ENCODE measurements at places on chromosomes 6 and 20.

DNA sequence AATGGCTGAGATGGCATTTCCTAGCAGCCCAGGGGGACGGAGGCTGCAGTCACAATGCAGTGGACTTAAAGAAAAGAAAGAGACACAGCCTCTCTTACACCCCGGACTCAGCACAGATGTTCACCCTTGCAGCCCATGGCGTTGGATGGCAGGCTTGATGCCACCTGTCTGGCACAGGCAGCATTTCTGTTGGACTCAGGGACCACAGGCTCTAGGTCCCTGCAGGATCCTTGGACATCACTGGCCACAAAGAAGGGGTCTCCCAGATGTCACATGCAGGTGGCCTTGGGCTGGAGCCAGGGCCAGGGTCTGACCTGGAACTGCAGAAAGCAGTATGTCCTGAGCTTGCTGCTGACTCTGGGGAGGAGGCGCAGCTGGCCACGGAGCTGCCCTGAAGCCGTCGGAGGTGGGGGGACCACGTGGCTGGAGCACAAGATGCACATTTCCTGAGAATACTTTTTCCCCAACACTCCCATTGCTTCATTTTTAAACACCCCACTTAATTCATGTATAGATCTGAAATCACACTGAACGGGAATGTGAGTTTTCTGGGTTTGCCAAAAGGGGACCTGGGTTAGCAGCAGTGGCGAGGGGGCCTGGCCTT is 102.3 kb upstream of the SULF2 start:
- no peak for DNase-seq

DNA sequence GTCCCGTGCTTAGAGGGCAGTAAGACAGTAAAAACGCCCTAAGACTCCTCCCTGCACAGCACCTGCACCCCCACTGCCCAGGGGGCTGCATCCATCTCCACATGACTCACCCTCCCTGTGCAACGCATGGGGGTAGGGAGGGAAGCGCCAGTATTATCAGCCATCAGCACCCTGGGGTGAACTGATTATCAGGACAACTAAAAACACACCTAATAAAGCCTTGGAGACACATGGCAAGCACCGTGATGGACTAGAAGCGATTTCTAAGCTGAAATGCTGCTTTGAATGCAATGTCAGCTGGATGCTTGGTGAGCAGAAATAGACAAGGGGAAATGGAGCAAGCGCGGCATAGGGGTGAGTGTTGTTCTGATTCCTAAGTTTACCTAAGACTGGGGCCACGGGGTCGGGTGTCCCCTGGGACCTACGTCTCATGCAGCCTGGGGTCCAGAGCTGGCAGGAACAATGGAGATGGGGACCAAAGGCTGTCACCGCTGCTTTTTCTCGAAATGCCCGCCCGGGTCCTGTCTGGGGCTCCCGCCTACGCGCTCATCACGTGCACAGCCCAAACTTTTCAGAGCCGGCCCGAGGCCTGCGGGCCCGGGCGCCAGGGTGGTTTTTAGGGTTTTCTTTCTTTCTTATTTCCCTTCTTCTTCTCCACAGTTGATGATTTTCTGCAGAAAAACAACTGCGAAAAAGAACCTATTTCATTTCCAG is 702 bp upstream of the TNFAIP3 start:
- DNase-seq: no peak

DNA sequence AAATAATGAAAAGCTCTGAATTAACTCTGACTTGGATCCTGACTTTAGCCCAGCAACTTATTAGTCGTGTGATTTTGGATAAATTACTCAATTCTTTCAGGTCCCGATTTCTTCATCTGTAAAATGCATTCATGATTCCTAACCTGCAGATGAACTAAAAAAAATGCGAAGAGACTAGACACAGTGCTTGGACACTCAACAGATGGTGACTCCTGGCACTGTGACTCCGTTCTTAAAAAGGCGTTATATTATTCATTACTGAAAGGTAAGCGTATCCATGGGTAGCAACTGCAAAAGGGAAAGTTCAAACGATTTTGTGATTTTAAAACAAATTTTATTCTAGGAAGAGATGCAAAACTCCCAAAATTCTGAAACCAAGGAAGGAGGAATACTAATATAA is 226.3 kb downstream of the KIF16B start:
- DNase-seq: no peak

DNA sequence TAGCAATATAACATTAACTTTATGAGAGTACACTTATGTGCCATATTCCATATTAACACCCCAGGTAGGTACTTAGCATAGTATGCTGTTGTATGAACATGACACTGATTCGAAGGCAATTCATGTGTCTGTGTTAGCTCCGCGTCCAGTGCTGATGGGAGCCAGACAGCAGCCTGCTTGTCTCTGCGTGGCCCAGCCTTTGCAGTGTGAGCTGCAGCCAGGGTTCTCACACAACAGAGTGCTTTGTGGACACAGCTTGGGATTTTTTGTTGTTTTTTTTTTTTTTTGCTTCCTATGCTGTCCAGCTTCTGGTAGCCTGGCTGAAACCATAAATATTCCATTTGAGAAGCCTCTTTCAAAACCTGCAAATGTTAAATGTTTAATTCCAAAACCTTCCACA is 350.9 kb downstream of the SMOC2 start:
- no peak for DNase-seq

- no peak for DNase-seq
These were observed 19.4 kb upstream of the RCAN2 start for GRCh38 chr6:46510651-46511050.

Measured in fibroblast of skin of left quadriceps (primary cell).